Stimulated activated naive CD4-positive, alpha-beta T cell treated with Interleukin-2 at 50 U/mL for 16 hours (primary cell): ENCODE measurements at places on chromosomes 6 and 20.

- no peak for DNase-seq
Measured at GRCh38 chr6:43855247-43855646, 85.2 kb downstream of the VEGFA start.

DNA sequence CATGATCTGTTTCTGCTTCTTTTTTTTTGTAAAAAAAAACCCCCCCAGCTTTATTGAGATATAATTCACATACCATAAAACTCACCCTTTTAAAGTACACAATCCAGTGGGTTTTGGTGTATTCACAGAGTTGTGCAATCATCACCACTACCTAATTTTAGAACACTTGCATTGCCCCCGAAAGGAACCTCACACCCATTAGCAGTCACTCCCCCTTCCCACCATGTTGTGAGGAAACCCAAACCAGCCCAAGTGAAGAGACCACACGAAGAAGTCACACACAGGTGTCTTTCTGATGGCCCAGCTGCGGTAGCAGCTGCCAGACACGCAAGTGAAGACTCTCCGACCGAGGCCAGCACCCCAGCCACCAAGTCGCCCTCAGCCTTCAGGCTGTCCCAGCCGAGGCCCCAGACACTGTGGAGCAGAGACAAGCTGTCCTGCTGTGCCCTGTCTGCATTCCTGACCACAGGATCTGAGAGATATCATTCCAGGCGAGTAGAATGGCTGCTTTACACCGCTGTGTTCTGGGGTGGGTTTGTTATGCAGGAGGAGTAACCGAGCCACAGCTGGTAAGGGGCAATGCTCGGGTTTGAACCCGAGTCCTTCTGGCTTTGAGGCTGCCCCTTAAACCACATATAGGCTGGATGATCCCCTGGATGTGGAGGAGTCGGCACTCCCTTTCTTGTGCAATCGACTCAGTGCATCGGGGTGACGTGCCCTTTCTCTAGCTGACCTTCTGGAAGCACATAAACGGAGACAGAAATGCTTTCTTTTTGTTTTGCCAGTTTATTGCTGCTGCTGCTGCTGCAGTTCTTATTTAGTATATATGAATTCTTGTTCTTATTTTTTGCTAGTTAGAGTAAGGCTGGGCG lies 59.1 kb upstream of the PTPN1 start:
- no peak for DNase-seq

DNA sequence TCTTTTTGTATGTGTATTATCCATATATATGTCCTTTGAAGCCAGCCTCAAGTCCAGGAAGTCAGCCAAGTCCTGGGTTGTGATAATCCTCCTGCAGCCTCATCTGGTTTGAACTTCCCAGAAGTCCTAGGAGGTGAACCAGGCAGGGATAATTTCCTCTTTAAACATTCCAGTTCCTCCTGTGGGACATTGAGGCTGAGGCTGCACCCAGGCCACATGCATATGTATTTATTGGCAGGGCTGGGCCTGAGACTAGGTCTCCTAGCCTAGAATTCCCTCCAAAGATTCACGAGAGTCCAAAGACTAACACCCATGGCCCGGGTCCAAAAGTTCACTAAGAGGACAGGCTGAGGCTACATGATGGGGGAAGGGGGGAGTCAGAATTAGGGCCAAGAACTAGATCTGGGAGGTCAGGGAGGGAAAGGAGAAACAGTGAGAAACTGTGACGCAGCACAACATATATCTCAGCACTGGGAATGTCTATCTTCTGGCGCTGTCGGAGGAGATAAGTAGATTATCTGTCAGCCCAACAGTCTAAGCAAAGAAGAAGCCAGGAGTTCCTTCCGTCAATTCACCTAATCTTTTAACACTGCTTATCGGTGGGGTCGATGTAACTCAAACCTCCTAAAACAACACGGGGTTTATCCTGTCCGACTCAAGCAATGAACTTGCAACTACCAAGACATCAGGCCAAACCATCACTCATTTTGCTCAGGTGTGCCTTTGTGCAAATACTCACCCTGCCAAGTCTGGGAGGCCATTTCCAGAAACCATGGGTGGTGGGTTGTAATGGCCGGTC lies 43.3 kb downstream of the SNX5 start:
- no peak for DNase-seq

DNA sequence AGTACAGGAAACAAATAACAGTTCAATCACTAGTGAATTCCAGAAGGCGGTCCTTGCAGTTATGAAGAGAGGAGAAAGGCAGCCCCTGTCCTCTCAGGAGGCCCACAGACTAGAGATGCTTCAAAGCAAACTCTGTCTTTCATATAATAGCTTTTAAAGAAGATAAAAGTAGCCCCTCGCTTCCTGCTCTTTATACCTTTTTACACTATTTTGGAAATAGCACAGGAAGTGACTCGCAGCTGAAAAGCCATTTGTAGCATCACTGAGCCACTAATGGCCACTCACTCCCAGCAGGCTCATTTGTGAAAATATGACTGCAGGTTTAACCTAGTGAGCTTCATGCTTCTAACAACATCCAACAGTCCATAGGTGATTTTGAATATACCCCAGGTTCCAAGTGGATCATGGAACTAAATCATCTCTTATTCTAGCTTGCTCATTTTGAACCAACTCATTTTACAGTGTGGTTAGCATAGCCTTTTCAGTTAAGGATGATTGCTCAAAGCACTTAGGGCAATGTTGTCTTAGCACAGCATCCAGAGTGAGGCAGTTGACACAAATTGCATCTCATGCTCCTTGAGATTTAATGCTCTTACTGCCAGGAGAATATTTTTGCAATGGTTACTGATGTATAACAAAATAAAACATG lies 136.0 kb upstream of the NRSN1 start:
- no peak for DNase-seq

DNA sequence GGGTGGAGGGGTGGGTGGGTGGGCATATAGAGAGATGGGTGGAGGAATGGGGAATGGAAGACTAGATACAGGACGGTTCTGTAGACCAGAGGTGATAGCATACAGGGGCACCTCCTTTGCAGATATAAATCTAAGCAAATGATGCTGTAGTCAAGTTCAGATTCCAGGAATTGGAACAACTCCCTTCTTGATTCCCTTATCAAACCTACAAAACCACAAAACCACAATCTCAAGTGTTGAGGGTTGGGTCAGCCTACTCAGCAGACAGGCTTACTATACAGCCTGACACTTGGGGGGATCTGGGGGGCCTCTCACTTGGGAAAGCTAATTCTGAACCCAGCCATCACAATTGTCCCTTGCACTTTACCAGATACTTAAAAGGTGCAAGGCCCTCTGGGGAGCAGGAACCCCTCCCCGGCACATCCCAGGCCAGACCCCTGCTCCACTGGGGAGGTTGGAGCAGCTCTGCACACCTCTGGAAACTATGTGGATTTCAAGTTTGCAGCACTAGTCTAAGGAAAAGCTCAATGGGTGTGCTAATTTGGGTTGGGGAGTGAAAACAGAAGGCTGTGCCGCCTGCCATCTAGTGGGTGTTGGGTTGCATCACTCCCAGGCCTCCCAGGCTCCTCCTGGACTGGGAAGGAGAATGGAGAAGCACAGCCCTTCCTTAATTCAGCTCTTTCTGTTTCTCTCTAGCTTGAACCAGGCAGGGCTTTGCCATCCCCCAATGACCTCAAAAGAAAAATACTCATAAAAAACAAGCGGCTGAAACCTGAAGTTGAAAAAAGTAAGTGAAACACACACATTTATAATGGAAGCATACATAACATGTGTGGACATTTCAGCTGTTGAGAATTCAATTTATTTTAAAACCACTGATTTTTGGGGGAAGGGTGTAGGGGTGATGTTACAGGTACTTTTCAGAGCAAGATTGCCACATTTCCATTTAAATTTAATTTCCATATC lies 121.2 kb upstream of the LAMP5 start:
- DNase-seq = no peak

- no peak for DNase-seq
Measured at GRCh38 chr6:167163476-167164011, 5.8 kb upstream of the GPR31 start.

DNA sequence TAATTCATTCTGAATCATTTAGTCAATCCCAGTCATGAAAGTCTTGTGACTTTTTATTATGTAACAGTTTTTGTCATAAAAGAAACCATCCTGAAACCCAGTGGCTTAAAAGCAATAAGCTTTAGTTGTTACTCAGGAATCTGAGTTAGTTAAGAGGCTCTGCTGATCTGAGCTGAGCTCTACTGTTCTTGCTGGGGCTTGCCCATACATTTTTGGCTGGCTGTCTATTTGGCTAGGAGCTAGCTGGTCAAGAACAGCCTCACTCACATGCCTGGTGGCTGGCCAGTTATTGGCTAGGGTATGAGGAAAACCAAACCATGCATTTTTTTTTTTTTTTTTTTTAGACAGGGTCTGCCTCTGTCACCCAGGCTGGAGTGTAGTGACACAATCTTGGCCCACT lies 10.6 kb downstream of the TCF21 start:
- DNase-seq = no peak

DNA sequence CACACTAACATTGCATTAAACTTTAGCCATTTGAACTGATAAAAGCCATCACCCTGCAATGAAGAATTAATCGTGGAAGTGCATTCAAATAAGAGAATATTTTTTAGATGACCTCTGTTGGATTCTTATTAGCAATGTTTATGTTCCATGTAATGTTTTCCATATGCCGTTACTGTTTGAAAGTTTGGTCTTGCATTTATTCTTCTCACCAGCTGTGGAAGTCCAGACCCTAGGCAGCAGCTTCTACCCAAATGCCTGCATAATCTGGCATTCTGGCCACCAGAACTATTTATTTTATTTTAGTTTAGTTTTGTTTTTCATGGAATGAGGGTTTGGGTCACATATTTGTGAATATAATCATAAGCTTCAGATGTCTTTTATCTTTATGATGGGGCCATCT lies 140.4 kb downstream of the SAMD5 start:
- no peak for DNase-seq

- DNase-seq = no peak
Measured at GRCh38 chr6:23732521-23732920, 393.5 kb upstream of the NRSN1 start.

- DNase-seq = no peak
Measured at GRCh38 chr20:58407966-58408557, 19.0 kb downstream of the VAPB start.

- DNase-seq = no peak
Measured at GRCh38 chr6:39812496-39812852, 20.3 kb downstream of the DAAM2 start.

DNA sequence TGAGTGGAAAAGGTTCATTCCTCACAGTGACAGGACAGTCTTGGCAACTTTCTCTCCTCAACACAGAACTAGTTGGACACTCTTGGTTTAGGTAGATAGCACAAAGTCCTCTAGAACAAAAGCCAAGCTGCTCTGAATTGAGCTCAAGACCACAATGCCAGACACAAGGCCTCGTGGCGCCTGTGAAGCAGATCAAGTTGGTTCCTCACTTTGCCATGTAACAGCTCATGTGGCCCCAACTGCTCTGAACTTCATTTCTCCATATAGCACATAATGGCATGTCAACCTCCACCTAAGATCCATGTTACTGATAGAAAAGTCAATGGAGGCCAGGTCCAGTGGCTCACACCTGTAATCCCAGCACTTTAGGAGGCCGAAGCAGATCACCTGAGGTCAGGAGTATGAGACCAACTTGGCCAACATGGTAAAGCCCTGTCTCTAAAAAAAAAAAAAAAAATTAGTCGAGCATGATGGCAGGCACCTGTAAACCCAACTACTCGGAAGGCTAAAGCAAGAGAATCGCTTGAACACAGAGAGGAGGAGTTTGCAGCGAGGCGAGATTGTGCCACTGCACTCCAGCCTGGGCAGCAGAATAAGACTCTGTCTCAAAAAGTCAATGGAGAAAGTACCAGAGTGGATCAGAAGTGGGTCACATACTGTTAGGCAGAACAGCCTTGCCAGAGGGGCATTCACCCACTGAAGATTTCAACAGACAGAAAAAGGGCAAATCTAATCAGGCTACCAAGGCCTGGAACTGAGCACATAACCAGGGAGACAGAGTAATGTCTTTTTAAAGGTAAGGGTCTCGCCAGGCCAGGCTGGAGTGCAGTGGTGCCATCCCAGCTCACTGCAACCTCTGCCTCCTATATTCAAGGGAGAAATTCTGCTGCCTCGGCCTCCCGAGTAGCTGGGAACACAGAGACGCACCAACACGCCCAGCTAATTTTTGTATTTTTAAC lies 21.2 kb downstream of the ROMO1 start:
- no peak for DNase-seq

DNA sequence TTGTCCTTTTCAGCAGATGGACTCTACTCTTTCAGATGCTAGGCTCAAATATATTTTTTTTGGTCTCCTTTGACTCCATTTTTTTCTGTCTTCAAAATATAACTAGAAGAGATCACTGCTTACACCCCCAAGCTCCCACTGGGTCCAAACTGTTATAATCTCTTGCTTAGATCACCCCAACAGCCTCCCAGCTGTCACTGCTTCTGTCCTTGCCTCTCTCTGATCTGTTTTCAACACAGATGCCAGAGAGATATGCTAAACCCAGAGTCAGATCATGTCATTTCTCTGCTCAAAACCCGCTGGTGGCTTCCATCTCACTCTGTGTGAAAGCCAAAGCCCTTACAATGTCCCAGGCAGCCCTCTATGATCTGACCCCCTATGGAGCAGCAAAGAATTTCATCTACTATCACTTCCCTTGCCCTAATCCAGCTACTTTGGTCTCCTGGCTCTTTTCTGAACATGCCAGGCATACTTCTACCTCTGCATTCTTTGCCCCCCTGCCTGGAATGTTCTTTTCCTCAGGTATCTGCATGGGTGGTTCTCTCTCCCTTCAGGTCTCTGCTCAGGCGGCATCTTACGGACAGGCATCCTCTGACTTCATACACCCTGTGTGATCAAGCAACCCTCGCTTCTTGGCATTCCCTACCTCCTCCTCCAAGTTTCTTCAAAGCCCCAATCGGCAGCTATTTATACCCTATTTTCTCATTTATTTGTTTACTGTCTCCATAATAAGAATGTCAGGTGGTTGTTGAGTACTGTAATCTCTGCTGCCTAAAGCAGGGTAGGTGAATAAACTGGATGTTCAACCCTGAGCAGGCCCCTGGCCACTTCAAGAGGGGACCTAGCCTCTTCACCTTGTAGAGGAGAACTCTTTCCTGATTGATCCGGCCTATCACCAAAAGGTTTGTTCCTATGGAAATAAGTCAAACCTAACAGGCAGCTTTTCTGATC lies 43.6 kb upstream of the SLC4A11 start:
- no peak for DNase-seq

GRCh38 chr6:83071023-83071422 lies 3.6 kb downstream of the DOP1A start:
- DNase-seq = no peak

DNA sequence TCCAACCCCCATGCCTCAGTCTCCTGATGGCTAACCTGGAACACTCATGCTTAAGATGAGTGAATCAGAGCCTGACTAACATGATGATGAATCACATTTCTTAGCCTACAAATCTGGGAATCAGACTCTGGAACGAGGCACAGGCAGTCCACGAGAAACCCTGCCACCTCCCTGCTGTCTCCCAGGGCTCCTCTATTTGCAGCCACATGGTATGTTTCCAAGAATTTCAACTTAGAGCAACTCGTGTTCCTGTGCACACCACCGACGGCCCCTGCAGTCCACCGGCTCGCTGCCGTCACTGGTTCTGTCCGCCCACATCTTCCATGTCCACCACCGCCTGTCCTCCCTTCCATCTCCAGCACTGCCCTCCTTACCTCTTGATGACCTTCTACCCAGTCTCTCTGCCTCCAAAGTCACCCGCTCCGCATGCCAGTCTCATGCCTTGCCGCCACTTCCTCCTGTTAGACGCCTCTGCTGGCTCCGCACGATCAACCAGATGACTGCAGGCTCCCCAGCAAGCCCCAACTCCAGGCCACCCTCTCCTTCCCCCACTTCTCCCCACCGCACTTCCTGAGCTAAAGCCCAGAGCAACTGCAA lies 87.6 kb downstream of the AGPAT4 start:
- DNase-seq = no peak

GRCh38 chr20:1654996-1655395 lies 2.6 kb downstream of the SIRPG start:
- no peak for DNase-seq
